ENCODE measurements at places on chromosomes 13 and 19. TPM values are rescaled to one million over a fixed set of nuclear protein-coding genes. Genes with fewer than 3 reads are reported as not detected.

- DNase-seq: no peak
These were observed 145.7 kb downstream of the COL4A1 start for GRCh38 chr13:110161112-110161882.

The NECTIN2 gene
- polyA plus RNA-seq: 29.8 TPM

DNA sequence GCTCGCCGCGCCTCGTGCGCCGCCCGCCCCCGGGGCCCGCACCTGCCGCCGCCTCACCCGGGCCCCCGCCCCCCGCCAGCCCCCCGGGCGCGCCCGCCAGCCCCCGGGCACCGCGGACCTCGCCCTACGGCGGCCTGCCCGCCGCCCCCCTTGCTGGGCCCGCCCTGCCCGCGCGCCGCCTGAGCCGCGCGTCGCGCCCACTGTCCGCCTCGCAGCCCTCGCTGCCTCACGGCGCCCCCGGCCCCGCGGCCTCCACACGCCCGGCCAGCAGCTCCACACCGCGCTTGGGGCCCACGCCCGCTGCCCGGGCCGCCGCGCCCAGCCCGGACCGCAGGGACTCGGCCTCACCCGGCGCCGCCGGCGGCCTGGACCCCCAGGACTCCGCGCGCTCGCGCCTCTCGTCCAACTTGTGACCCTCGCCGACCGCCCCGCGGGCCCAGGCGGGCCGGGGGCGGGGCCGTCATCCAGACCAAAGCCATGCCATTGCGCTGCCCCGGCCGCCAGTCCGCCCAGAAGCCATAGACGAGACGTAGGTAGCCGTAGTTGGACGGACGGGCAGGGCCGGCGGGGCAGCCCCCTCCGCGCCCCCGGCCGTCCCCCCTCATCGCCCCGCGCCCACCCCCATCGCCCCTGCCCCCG lies 17.2 kb downstream of the POLRMT start:
- DNase-seq: no peak

- DNase-seq: no peak
These were observed 102.0 kb downstream of the CACNA1A start for GRCh38 chr19:13404236-13404635.

GRCh38 chr13:84845907-84846619 lies 953.2 kb downstream of the SLITRK6 start:
- DNase-seq: no peak

The LRRC25 gene
- polyA plus RNA-seq: not detected

DNA sequence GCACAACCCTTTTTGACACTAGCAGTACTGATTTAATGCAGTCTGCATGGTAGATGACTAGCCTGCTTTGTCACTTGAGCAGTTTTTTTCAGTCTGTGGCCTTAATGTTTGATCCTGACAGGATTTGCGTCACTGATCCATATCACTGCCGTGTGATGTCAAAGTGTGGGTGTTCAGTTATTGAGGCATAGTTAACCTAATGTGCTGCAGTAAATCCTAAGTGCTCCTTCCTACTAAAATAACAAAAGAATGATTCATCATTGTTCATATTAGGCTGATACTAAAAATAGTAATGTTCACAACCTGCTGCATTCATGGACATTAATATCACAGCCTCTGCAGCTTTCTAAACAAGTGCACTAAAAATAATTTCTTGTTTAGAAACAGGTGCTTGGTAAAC lies 121.9 kb upstream of the MLNR start:
- DNase-seq: peak; percentile 32

DNA sequence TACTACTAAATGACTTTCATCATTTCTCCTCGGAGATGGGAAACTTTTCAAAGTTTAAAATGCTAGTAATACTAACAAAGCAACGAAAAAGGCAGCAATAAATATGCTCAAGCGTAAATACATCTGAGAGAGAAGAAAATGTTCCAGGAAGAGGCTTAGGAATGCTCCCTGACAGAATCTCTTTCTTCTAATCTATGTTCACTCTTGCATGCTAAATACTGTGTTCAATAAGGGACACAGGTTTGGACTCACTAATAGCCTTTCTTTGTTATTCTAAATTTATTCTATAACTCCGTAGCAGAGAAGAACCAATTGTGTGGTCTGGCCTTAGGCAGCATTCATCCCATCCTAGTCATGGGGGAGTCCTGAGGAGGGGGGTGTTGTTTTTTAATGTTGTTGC lies 823.0 kb downstream of the PCDH9 start:
- no peak for DNase-seq

GRCh38 chr13:87622971-87623370 lies 48.2 kb upstream of the SLITRK5 start:
- no peak for DNase-seq

The ALOX5AP gene
- polyA plus RNA-seq: 0.98 TPM

- DNase-seq: no peak
These were observed 7.2 kb downstream of the SULT2A1 start for GRCh38 chr19:47878906-47879305.

DNA sequence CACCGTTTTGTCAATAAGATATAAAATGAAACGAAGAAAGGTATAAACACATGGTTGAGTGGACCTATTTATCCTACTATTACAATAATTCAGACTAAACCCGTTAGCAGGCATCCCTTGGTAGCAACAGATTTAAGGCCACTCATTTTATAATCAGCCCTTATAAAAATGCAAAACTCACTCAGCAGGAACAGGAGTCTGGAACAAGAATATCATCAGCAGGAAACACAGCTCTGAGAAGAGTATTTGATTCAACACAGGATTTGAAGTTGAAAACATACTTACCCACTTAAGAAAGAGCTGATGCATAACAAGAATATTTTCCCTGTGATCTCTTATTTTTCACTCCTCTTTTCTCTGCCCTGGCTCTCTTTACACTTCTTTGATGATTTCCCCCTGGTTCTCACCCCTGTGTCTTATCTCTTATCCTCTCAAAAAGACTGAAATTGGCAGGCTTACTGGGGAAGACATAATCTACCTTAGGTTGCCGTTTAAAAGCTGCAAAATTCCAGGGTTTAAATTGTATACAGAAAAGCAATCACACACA lies 1722.7 kb downstream of the SLITRK5 start:
- no peak for DNase-seq

The PLIN4 gene
- polyA plus RNA-seq: not detected

The FGF22 gene
- polyA plus RNA-seq: 0.05 TPM

DNA sequence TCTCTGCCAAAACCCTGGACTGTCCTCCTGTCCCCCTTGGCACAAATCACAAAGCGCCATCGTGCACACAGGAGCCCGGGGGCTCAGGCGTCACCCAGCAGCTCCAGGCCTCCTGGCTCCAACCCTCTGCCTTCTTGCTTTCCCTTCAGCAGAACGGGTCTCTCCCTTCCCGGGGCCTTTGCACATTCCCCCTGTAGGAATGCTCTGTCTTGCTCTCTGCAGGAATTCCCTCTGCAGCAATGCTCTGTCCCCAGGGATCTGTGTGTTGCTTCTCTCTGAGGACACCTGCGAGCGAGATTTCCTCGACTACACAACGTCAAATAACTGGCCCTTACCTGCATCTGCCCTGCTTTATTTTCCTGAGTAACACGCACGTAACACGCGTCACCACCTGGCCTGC lies 13.3 kb upstream of the RASA3 start:
- DNase-seq: no peak

DNA sequence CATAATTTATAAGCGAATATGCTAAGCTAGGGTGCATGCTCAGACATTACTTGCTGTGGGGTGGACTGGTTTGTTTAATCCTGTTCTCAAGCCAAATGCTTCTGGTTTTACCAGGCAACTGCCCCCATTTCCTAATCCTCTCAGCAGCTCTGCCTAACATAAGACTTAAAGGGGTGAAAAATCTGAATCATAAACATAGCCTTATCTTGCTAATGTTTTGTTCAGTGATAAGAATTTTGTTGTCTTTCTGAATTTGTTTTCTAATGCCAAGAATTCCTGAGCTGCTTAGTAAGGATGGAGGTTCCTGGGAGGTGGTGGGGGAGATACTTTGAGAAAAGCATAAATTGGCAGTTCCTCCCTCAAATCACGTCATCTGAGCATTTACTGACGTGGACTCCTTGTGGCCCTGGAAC lies 42.7 kb downstream of the ING1 start:
- DNase-seq: no peak

The NXNL1 gene
- not detected for polyA plus RNA-seq

DNA sequence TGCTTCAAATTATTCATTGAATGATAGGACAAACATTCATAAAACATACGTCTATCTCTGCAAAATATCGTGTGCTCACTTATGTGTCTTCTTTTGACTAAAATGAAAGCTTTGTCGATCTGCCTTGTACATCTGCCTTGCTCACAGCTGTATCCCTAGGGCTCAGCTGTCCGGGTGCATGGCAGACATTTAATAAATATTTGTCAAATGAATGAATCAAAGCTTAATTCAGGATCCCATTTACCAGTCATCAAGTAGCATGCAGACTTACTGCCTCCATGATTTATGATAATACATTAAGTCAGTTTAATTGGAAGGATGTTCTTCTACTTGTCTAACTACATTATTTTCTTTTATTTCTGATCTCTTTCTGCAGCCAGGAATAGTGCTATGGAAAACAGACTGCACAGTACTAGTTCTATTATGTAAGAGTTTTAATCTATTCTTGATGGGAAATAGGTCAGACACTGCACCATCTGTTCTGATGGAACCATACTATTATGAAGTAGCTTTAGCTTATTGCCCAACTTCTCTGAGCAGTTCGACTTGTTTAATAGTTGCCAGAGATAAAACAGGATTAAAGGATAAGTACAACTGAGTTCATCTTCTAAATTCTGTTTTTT lies 13.2 kb downstream of the SLC46A3 start:
- no peak for DNase-seq

GRCh38 chr19:12913011-12913561 lies 6.0 kb downstream of the SYCE2 start:
- DNase-seq: no peak

- DNase-seq: no peak
These were observed 5.0 kb downstream of the NFILZ start for GRCh38 chr19:8635422-8635821.

- no peak for DNase-seq
These were observed 162.7 kb downstream of the TBC1D4 start for GRCh38 chr13:75319254-75319653.

- DNase-seq: no peak
These were observed 1.8 kb downstream of the F2RL3 start for GRCh38 chr19:16890461-16891184.

The SYNGR4 gene
- polyA plus RNA-seq: not detected

Data from keratinocyte (primary cell).